ENCODE measurements at places on chromosomes 5 and 9.
A peak's percentile ranks its signal among the peaks of the same experiment; 100 is the strongest.

DNA sequence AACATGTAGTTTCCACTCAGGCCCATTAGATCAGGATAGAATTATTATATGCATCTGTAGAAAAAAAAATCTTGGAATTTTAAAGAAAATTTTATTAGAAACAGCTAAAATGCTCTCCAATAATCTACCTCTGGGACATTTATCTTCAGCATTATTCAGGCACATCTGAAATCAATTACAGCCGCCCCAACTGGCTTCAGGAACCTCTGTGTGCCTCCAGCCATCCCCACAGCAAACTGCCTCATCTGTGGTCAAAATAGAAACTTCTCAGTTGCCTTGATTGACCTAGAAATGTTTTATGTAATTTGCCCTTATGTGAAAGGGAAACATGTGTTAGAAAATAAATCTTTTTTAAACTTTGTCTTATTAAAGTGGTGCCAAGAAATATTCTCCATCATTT lies 120.1 kb upstream of the LPAR1 start:
- no peak for DNase-seq

GRCh38 chr9:18996211-18996610 lies 36.8 kb downstream of the SAXO1 start:
- no peak for DNase-seq

GRCh38 chr9:21294364-21294774 lies 10.7 kb downstream of the IFNA5 start:
- DNase-seq = no peak

DNA sequence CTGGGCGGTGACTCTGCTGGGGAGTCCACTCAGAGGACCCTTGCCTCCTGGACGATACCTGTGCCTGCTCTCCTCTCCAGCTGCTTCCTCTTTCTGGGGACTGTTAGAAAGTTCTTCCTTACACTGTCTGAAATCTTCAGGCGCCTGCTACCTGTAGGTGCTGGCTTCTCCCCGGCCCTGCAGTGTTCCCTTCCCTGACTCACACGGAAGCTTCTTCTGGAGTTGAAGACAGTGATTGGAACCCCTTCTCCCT lies 562 bp downstream of the GSN start:
- DNase-seq = no peak

DNA sequence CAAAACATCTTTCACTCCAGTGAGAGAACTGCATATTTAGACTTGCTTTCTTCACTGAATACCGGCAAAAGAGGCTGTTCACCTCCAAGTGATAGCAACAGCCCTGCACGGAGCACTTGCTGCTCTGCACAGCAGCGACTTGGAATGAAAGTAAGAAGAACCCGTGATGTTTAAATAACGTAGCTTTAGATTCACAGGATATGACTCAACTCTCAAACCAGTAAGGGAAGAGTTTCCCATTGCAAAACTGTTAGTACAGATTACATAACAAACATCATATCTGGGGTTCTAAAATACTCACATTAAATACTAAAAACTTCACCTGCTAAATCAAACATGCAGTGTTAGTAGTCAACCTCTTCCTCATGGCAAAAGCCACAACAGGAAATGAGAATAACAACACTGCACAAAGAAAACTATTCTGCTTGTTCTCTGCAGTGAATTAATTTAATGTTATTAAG lies 203.4 kb downstream of the MCTP1 start:
- DNase-seq = peak; percentile 59

- DNase-seq = no peak
Observed at GRCh38 chr9:93057703-93058354, 672 bp upstream of the SUSD3 start.

DNA sequence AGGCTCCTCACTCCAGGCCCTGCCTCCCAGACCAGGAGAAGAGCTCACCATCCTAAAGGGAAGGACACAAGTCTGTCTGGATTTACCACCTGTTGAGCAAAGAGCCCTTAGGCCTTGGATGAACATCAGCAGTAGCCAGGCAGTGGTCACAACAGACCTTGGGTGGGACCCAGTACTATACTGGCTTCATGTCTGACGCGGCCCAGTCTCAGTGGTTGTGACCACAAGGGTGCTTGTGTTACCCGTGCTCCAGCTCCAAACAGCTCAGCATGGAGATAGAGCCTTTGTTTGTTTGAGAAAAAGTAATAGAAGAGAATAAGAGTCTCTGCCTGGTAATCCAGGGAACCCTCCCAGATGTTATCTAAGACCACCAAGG lies 617.4 kb downstream of the BRINP1 start:
- DNase-seq = no peak

- no peak for DNase-seq
Observed at GRCh38 chr9:126754436-126755316, 50.2 kb upstream of the ZBTB43 start.

DNA sequence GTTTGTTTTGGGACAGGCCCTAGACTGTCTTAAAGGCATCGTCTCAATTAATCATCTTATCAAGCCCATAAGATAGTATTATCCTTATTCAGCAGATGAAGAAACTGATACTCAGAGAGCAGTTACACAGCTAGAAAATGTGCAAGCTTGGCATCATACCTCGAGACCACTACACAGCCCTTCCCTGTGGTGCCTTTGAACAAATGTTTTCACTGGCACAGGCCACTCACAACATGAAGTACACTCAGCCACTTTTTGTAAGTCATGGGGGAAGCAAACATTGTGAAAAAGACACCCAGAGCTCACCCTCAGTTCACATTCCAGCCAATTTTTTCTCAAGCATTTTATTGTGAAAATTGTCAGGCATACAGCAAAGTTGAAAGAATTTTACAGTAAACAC lies 122.5 kb downstream of the WDR41 start:
- no peak for DNase-seq

GRCh38 chr9:83708515-83709158 lies 879 bp upstream of the UBQLN1 start:
- DNase-seq = peak; percentile 65

GRCh38 chr5:35046774-35047173 lies 975 bp downstream of the AGXT2 start:
- DNase-seq = no peak

DNA sequence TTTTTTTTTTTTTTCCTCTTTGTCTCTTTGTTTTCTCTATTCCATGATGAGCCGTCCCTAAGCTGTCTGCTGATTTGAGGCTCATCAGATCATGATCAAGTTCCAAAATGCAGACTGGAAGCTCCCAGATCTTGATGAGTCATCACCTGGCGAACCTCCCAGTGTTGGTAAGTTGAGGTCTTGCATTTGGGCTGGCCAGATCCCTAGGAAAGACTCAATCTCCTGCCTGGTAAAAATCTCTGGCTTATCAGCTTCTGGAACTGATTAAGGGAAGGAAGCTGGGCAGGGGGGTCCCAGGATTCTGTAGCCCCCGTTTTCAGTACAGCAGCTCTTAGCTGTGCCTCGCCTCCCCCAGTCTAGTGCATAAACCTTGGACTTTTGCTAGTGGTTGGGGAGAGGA lies 69.0 kb downstream of the TSPAN17 start:
- peak; percentile 44 for DNase-seq

DNA sequence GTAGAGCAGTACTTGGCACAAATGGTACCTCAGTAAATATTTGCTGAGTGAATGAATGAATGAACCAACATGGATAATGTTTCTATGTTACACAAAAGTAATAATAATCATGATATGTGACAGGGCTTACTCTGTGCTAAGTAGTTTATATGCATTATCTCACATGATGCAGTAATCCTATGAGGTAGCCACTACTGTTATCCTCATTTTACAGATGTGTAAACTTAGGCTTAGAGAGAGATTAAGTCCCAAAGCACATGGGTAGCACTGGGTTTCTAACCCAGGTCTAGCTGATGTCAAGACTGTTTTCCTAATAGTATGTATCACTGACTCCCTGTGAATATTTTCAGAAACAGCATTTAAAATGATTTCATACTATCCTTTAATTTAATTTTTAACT lies 44.1 kb upstream of the VDAC1 start:
- DNase-seq = no peak

DNA sequence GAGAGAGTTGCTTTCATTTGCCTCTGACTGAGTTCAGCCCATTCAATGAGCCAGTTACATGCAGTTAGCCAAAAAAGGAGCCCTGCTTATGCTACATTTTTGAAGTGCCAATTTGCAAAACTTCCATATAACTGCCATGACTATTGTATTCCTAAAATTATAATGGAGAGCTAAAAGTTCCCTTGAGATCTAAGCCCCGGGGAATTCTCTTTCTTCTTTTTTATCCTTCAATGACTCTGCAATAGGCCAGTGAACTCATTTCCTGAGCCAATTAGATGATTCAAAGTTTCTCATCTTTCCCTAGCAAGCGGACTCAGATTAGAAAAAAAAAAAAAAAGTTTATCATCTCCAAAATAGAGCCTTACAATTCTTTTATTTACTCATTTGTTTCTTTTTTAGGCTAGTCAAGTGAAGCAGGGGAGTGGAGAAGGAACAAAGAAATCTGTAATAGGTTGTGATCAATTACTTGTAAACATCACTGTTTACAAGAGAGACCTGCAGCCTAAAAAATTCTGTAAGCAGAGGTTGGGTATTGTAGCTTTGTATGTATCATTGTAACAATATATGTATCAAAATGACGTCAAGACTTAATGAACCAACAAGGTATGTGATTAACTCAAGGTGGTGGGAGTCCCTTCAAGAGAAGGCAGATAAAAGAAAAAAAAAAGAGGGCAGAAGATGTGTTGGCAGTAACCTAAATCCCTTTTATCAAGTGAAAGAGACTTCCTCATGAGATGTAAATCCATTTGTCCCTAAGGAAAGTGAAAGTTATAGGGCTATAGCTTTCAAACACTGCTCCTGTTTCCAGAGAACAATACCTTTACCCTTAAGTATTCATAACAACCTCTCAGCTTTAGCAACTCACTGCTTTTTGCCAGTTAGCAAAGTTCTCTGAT lies 48.7 kb upstream of the HOMER1 start:
- no peak for DNase-seq

GRCh38 chr5:107857785-107858184 lies 187.0 kb upstream of the EFNA5 start:
- no peak for DNase-seq

DNA sequence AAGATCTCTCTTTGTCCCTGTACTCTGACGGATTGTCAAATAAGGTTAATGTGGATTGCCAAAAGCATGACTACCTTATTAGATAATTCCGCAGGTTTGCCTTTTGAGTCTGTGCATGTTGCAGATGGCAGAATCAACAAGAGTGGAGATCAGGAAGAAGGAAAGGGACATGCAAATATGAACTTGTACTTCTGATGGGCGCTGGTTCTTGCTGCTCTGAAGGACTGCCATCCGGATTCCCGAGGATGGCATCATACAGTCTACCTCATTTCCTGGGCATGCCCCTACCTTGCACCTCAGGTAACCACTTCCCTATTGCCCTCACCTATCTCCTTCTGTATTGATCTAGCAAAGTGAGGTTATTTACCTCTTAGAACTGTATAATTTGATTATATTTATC lies 504.2 kb downstream of the ACTL7B start:
- peak; percentile 8 for DNase-seq

GRCh38 chr5:172954751-172955159 lies 4.5 kb upstream of the RPL26L1 start:
- no peak for DNase-seq

DNA sequence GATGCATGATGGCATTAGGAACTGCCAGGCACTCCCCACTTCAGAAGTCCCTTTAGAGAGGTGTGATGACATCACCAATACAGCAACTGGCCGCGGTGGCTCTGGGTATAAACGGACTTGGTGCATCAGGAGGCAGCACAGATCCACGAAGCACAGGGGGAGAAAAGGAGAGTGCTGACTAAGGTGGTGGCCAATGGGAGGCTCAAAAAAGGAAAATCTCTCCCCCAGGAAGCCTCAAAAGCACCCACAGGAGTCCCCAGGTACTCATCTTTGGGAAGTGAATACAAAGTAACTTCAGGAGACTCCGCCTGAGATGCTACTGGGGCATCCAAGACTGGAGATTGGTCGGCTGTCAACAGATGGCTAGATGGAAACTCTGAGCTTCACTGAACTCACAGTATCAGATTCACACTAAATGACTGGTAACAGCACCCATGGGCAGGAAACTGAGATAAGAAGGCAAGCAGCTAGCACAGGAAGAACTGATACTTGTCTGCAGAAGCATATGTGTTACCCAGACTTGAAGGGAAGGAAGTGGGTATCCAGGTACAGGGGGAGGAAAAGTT lies 7.6 kb downstream of the TTC39B start:
- no peak for DNase-seq

- DNase-seq = no peak
Observed at GRCh38 chr5:83401775-83402174, 69.8 kb upstream of the VCAN start.

- DNase-seq = no peak
Observed at GRCh38 chr5:116374434-116374852, 200.2 kb downstream of the SEMA6A start.

- DNase-seq = no peak
Observed at GRCh38 chr5:10525124-10525495, 38.8 kb upstream of the ANKRD33B start.

DNA sequence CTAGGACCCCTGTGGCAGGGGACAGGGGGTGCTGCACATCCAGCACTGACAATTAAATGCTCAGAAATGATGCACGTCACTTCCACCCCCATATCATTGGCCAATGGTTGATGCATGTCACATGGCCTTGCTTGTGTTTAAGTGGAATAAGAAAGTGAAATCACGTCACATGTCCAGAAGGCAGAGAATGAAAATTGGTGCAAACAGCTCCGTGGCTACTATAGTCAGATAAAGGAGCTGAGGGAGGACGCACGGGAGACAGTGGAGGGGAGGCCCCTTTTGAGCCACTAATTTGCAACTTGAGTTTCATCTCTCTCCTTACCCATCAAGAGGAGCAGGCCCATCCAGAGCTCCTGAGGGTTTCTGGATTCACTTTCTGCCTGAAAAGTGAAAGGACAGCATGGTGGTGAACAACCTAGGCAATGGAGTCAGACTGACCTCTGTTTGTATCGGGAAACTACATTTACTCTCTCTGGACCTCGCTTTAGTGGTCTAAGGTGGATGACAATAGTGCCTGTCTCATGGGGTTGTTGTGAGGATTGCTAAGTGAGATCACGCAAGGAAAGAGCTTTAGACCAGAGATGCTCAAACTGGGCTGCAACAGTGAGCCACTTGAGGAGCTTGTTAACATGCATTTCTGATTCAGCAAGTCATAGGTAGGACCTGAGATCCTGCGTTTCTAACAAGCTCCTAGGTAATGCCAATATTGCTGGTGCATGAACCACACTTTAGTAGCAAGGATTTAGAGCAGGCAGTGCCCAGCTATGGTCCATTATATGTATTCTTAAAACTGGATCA lies 133.9 kb upstream of the ADRA1B start:
- no peak for DNase-seq

- DNase-seq = no peak
Observed at GRCh38 chr9:129489838-129490582, 130.9 kb downstream of the C9orf50 start.

- no peak for DNase-seq
Observed at GRCh38 chr9:130313103-130313858, 47.7 kb downstream of the HMCN2 start.

GRCh38 chr5:42596817-42597216 lies 159.8 kb upstream of the CCDC152 start:
- DNase-seq = no peak

- no peak for DNase-seq
Observed at GRCh38 chr9:95157481-95158151, 159.9 kb downstream of the FANCC start.

DNA sequence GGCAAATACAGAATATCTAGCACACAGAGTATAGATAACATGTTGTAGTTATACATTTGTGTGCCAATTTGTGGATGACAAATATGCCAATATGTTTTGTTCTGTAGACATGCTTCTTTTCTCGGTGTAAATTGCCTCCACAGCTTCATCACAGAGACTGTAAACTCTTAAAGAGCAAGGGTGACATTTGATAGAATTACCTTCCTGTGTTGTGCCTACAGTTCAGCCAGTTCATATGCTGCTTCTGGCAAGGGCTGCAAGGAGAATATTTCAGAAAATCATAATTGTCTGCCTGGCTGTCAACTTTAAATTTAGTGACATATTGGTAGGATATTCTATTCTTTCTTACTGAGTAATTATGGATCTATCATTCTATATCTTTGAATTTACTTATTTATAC lies 155.1 kb downstream of the MAT2B start:
- DNase-seq = no peak

Measured in stomach (tissue), 19 donors.